ENCODE measurements at places on chromosomes 3 and 15.

DNA sequence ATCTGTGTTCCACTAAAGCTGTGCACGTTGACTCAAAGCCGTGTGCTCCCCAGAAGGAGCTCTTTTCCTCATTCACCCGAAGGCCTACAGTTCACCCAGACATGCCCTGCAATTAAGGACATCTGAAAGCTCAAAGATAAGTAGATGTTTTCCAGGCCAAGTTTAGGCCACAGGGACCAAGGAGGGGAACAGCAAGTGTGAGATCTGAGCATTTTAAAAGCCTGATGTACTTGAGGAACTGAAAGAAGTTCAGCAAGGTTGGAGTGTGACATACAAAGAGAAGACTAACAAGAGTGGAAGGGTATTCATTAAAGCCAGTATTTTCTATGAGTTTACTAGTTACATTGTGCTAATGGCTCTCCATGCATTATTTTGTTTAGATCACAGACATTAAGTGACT lies 68.0 kb downstream of the CASR start:
- no peak for DNase-seq

- no peak for DNase-seq
Observed at GRCh38 chr15:79283252-79284048, 928 bp downstream of the ANKRD34C start.

- no peak for DNase-seq
Observed at GRCh38 chr15:73716417-73716816, 32.2 kb downstream of the CD276 start.

GRCh38 chr3:183448369-183449128 lies 20.1 kb upstream of the MCF2L2 start:
- no peak for DNase-seq

- DNase-seq = no peak
Observed at GRCh38 chr3:165835431-165835830, 1.8 kb downstream of the BCHE start.

DNA sequence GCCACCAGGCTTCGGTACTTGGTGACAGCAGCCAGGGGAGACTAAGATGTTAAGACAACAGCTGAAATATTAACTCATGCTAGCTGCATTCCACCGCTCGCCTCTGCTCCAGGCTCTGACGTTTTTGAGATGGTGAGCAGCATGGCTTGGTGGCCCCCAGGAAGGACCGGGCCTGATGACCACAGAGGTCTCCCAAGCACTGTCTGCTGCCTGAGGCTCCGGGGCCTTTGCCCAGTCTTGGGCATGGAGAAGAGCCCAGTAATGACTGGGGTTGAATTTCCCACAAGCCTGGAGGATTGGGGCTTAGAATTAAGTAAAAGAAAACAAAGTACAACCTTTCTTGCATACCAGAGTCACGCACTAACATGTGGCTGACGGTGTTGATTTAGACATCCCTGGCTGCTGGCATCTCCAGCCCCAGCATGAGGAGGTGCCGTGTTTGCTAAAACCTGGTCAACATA lies 243.6 kb upstream of the LYSMD4 start:
- peak; percentile 50 for DNase-seq

DNA sequence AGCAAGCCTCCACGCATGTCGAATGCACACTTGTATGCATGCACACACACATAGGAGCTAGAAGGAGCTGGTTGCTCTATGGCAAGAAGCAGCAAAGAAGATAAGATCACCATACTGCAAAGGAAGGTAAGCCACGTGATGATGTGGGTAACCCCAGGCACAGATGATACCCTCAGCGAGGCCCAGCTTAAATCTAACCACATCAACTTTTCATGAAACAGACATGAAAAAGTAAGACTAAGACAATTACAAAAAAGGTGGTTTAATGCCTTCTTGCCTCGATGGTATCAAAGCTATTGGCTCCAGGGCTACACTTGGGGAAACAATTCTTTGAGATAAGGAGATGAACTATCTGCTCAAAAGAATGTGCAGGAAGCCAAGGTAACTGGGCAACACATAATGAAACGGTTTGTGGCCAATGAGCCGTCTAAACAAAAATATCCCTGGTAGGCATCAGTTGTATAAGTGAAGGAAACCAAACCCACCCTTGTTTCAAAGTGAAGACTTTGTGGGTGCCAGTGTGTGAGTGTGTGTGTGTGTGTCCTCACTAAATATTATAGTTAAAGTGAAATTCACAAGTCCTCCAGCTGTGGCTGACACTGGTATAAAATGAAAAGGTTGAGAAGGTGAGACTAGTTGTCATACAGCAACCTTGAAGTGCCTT lies 365.7 kb upstream of the ICE2 start:
- no peak for DNase-seq

DNA sequence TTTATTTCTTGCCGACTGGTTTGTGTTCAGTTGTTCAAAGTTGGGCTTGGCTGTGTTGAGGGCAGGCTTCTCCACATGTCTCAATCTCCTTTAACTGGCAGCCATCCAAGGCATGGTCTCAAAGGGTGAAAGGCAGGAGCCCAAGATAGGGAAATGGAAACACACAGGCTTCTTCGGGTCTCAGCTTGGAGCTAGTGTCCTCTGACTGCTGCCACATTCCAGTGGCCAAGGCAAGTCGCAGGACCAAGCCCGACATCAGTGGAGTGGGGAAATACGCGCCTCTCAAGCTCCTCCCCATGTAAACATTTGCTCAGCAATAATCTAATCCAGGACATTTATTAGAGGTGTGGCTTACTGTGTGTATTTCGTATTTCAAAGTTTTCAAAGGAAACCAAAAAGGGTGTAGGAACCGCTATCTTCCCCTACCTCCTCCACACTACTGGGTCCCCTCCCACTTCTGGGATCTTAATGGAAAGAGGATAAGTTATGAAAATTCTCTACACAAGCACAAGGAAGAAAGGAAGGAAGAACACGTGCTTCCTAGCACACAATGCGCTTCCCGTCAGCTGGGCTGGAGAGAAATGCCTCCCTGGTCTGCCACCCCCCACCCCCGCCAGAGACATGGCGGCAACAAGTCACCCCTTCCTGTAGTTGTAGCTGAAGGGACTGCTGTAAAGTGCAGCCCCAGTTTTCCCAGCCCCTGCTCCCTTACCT lies 181.7 kb downstream of the FAM43A start:
- DNase-seq = no peak

- no peak for DNase-seq
Observed at GRCh38 chr3:38083871-38084333, 44.9 kb downstream of the DLEC1 start.

DNA sequence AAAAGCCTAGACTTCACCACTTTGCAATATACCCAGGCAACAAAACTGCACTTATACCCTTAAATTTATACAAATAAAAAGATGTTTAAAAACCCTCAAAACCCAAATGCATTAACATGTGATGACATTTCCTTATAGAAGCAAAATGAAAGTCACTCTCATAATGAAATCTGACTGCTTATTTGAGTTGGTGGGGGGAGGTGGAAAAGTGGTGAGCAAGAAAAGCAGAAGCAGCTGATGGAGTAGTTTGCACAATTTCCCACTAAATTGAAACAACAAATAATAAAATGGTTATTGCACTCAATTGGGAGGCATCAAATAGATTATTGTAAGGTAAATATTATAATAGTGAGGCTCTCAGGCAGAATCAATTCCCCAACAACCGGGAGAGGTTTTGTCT lies 54.0 kb upstream of the GADL1 start:
- DNase-seq = no peak

GRCh38 chr3:125606291-125606690 lies 11.0 kb upstream of the OSBPL11 start:
- DNase-seq = no peak

DNA sequence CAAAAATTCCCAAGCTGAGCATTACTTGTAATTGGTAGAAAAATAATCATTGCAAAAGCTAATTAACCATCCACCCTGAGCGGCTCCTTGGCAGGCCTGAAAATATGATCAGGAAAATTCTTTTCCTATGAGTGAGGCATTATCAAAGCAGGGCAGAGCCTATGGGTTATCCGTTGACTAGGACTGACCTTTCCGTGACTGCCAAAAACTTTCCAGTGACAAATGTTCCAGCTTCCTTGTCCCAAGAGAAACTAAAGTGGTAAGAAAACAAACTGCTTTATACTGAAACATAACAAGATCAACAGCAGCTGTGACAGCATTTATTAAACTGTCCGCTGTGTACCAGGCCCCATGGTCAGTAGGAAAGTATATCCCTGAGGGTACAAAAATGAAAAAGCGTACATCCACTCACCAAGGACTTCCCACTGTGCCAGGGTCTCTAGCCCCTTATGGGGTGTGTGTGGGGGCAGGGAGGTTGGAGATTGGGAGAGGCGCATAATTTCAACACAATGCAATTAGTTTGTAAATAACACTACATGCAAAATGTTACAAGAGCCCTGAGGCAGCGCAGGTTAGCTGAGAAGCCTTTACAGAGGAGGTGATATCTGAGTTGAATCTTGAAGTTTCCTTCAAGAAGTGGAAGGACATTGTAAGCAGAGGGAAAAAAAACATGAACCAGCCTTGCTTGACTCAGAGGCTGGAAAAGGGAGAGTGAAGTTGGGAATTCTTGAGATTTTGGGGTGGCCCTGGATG lies 8.5 kb downstream of the LIPC start:
- peak; percentile 12 for DNase-seq

DNA sequence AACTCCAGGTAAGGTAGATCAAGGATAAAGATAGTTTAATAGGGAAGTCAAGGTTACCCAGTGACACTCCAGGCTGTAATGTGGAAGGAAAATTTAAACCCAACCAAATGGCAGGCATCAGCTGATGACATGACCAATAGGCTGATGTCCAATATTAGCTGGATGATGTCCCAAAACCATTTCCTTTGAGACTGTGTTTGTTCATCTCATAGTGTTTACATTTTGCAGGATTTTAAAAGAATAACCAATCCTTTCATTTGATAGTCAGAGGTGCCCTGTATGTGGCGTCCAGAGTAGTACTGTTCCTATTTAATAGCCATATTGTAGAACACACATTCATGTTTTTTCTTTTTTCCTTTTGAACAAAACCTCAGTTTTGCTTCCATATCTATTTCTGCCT lies 23.3 kb upstream of the TMEM158 start:
- no peak for DNase-seq

- DNase-seq = no peak
Observed at GRCh38 chr3:123152687-123153086, 49.1 kb upstream of the SEC22A start.

DNA sequence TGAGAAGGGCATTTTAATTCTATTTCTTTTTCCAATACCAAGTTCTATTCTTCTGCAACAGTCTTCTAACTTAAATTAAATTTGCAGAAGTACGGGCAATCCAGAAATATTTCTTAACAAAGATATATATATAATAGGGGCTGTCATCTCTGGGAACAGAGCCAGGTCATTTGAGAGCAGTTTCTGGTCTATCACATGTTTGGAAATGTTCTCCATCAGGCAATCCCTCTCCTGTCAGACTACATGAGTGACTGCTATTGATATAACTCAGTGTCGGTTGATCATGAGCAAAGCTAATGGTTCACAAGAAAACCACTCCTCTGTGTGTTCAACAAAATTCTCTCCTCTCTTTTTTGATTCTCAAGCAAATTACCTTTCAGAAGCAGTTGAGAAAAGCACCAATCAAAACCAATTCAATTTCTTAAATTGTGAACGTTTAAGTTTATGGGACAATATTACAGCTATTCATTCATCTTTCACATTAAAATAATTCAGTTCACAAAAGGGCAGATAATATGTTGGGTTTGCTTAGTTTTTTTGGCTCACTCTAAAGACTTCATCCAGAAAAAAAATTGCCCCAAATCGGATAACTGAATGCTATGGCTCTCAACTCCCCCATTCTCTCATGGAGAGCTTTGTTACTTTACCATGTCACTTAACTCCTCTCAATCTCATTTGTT lies 152.9 kb upstream of the TGFBR2 start:
- no peak for DNase-seq

GRCh38 chr3:38257583-38257982 lies 8.0 kb upstream of the SLC22A13 start:
- DNase-seq = no peak

GRCh38 chr3:189188466-189188865 lies 16.7 kb downstream of the TPRG1 start:
- no peak for DNase-seq

DNA sequence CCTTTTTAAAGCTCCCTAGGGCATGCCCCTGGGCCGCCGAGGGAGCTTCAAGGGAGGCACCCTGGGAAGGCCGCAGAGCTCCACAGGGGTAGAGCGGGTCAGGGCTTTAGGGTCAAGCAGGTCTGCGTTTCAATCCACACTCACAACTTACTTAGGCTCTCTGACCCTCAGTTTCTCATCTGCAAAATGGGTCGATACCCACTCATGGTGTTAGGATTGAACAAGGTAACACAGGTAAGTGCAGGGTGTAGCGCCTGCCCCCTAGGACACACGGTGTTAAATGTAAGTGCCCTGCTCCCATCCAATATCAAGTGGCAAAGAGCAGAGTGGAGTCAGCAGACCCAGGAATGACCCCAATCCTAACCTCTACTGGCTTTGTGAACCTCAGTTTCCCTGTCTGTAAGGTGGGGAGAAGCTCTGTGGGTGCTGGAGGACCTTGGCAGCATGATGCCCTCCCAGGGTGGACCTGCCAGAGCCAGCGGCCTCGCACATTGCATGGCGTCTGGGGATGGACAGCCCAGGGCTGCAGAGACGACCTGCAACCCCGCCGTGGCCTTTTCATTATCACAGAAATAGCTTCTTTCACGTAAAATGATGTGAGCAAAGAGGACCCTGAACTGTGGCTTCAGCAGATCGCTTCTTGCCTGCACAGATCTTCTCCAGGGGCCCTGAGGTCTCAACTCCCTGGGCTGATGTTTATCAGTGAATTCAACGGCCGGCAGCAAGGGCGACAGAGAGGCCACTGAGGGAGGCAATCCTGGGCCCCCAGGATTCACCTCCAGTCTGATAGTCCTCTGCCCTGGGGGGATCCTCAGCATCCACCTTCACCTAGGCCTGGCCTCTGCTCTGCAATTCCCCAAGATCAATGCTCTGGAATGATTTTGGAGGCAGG lies 138.5 kb downstream of the CHSY1 start:
- no peak for DNase-seq

DNA sequence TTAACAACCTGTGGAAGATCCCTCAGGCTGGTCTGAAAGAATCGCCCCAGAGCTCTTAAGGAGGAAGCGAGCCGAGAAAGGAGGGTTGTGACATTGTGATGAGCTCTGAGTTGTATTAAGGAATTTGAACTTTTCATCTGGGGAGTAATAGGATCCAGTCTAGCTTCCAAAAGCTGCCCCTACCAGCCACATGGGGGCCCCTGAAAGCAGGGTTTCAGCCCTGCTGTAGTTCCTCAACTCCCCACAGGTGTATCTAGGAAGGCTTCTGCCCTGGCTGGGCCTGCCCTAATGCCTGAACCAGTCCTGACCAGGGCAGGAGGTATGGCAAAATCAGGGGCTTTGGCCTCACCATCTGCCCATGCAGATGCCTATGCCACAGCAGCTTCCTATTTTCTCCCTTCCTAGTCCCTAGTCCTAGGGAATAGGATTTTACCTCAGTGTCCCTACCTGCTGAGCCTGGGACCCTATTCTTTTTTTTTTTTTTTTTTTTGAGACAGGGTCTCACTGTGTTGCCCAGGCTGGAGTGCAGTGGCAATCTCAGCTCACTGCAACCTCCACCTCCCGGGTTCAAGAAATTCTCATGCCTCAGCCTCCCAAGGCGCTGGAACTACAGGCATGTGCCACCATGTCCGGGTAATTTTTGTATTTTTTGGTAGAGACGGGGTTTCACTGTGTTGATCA lies 5.0 kb upstream of the AP3S2 start:
- DNase-seq = no peak

GRCh38 chr3:127329631-127330285 lies 41.9 kb upstream of the PRR20G start:
- no peak for DNase-seq

- DNase-seq = no peak
Observed at GRCh38 chr15:73028031-73028430, 24.2 kb upstream of the NEO1 start.
